ENCODE measurements at places on chromosomes 4 and X.

- no peak for DNase-seq
Observed at GRCh38 chr4:3716631-3717235, 49.5 kb upstream of the ADRA2C start.

DNA sequence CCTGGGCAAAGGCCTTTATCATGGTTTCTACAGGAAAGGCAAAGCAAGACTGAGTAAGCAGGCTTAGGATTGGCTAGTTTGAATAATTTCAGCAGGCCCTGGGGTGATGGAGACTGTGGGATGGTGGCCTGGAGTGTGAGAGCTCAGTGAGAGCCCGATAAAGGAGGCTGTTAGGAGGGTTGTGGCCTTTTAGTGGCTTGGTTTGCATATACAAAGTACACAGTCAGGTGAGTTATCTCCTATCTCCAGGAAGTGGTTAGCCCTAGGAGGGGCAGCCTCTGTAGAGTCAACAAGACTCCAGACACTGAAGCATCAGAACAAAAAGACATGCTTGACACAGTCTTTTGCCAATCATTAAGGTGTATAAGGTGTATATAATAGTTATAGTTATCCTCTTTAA lies 157.2 kb downstream of the CFAP299 start:
- DNase-seq: no peak

DNA sequence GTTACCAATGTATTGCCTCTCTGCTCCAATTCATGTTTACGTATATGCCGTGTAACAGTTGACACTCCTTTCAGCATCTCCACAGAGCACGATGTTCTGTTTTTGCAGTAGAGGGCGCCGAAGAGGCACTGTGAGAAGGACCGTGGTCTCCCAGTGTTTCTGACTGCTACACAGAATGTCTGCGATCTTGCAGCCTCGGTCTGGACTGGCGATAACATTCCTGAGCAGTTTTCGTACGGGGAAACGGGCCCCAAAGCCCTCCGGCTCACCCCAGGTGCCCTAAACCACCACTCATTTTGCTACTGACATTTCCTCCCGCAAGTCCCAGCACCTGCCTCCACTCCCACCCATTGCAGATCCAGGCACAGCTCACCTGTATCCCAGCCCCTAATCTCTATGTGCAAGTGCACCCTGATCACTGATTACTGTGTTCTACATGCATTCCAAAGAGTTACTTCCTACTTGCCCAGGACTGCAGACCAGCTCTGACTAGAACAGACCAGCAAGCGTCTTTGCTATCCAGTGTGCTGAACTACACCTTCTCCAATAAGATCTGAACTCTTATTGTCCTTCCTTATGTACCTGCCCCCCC lies 12.4 kb upstream of the NFXL1 start:
- DNase-seq: peak; percentile 44

- DNase-seq: no peak
Observed at GRCh38 chr4:1328267-1329155, 18.5 kb upstream of the UVSSA start.

DNA sequence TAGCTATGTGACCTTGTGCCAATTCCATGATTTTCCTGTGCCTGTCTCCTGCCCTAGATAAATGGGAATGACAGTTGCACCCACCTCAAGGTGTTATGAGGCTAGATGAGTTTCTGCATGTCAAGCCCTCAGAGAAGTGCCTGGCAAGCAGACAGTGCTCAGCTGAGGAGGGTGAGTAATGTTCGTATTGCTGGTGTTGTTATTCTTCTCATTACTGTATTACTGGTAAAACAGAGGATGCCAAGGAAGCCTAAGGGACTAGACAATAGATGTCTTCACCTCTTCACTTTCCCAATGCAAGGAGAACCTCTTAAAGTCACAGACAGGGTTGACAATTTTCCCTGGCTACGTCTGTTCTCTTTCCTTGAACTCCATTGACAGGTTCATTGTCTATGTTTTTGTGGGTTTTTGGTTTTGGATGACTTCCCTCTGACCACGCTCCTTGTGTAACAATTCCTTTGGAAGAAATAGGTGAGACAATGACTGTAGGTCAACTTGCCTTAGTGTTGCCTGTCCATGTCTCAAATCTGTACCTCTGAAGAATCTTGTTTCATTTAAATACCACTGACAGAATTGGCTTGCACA lies 19.2 kb downstream of the ETDC start:
- no peak for DNase-seq

- no peak for DNase-seq
Observed at GRCh38 chr4:96228463-96228862, 388.6 kb downstream of the PDHA2 start.

GRCh38 chrX:128884430-128884829 lies 638.9 kb downstream of the SMARCA1 start:
- DNase-seq: no peak

DNA sequence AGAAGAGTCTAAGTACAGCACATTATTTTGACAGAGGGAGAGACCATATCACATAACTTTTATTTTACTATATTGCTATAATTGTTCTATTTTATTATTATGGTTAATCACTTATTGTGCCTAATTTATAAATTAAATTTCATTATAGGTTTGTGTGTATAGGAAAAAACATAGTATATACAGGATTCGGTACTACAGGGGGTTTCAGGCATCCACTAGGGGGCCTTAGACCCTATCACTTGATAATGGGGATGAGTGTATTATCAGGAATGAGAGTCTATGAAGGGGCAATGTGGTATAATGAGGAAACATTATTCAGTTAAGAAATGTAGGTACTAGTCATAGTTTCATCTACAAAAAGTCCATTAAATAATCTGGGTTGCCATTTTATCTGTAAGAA lies 833.1 kb downstream of the C4orf33 start:
- DNase-seq: peak; percentile 35

- DNase-seq: no peak
Observed at GRCh38 chr4:37821953-37822605, 4.4 kb upstream of the PGM2 start.

DNA sequence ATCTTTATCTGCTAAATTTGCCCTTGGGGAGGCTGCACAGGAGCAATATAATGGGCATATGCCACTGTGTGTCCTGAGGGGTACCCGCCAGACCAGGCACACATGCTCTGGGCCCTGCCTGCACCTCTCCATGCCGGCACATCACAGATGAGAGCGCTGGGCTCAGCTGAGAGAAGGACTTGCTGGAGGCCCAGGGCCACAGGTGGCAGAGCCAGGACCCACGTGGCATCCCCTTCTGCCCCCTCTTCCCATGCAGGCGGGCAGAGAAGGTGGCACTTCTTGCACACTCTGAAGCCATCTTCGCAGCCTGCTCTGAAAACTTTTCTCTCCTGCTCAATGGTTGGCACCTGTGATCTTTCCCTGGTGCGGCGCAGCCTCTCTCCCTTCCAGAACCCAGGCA lies 20.1 kb downstream of the CPZ start:
- no peak for DNase-seq

- DNase-seq: peak; percentile 21
Observed at GRCh38 chr4:186137196-186137794, 32.8 kb downstream of the FAM149A start.

DNA sequence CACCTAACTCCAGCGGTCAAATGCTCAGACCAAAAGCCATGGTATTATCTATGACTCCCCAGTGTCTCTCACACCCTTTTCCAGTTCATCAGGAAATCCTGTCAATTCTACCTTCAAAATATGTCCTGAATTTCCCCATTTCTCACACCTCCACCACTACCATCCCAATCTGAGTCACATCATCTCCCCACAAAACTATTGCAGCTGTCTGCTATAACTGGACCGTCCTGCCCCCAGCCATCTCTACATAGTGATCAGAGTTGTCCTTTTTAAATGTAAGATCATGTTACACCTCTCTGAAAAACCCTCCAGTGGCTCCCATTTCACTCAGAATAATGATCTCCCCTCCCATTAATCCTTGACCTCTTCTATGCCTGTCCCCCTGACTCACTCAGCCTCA lies 6.8 kb upstream of the ODAPH start:
- no peak for DNase-seq

DNA sequence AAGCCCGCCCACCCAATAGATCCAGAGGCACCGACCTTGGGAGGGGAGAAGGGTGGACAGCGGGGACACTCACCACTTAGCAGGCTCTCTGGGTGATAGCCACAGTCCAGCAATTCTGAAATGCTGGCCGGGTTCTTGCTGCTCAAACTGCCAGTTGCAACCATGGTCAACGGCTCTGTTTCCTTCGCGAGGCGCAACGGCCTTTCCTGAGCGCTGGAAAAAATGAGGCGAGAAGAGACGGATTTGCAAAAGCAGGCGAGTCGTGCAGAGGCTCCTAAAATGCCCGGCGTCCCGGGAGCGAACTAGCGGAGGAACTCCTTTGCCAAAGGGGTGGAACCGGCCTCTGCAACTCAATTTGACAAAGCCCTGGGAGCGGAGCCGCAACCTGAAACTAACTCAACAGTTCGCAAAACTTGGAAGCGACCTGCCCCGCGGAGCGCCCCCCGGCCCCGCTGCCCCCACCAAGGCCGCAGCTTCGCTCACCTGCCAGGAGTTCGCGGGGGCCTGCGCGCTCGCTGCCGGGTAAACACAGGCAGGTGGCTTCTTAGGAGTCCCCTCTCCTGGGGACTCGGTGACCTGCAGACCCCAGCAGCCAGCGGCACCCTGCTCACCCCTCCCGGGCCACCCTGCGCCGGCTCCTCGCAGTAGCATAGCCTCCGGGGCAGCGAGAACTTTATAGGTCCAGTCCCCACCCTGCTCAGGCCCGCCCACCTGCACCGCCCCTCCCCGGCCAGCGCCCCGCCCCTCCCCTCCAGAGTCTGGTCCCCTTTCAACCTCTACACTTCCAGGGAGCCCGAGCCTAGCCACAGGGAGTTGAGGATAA lies at the start of gene DDIT4L:
Gene DDIT4L (minus strand): TSS at position 649 of the 823 bp plus-strand sequence. CDS start 485 bp downstream, at position 164.
- DNase-seq: no peak

DNA sequence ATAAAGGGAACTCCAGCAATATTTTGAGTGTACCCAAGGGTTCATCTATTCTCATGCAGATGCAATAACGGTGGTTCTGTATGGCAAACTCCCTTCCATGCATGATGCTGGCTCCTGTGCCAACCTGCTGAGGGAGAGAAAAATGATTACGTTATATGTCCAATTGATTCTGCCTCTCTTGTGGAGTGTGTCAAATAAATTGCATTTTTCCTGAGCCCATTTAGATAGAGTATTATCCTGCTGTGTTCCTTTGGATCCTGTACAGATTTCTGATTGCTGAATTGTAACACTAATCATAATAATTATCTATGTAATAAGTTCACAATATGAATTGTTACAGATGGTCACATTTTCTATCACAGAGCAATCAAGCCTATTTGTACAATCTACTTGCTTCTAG lies 821.7 kb downstream of the C4orf33 start:
- DNase-seq: no peak

DNA sequence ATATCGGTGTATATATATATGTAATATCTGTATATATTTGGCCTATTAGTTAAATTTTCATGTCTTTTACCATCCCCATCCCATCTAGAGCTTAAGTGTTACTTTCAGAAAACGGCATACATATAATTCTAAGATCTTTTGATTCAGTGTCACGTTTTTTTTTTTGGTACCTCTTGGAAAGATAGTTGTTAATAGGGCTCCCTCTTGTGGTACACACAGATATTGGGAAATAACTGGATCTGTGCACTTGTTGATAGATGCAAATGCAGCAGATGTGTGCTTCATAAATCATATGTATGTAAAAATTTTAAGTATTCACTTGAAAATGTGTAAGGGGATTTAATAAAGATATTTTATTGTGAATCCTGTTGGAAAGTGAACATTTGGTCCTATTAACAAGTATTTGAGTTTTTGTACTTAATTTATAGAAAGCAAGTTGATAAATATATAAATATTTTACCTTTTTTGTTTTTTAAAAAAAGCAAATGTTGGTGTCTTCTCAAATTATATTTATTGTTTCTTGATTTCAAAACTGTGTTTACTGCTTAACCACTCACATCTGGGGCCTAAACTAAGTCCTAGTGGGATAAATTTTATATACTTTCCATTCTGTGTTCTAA lies 74.7 kb downstream of the PAQR3 start:
- peak; percentile 79 for DNase-seq

DNA sequence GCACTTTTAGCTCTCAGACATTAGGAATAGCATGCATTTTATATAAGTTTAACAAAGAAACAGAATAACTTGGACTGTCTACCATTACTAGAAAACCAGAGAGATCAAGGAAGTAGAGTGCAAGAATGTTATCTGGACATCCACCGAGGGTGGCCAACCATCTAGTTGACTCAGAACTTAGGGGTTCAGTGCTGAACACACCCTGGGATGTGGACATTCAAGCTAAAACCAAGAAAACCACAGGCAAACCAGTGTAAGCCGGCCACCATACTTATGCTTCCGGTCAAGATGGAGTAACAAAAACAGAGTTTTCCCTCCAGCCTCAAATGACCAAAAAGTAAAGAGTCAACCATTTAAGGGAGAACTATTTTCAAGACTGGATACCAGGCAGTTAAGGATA lies 181.4 kb upstream of the MXRA5 start:
- no peak for DNase-seq

DNA sequence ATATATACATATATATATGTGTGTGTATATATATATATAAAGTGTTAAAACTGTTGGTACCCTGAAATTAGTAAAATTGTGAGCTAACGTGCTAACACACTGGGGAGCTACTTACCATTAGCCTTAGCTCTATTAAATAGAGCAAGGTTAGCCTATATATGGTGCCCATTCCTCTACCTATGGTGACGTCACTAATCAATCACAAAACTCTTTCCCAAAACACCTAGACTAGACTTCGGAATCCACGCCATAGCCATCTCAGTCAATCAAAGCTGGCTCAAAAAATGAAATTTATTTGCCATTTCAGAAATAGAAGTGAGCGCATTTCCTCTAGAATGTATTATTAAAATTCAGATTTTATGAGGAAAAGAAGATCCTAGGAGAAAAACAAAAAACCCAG lies 229.0 kb upstream of the TENM3 start:
- no peak for DNase-seq

DNA sequence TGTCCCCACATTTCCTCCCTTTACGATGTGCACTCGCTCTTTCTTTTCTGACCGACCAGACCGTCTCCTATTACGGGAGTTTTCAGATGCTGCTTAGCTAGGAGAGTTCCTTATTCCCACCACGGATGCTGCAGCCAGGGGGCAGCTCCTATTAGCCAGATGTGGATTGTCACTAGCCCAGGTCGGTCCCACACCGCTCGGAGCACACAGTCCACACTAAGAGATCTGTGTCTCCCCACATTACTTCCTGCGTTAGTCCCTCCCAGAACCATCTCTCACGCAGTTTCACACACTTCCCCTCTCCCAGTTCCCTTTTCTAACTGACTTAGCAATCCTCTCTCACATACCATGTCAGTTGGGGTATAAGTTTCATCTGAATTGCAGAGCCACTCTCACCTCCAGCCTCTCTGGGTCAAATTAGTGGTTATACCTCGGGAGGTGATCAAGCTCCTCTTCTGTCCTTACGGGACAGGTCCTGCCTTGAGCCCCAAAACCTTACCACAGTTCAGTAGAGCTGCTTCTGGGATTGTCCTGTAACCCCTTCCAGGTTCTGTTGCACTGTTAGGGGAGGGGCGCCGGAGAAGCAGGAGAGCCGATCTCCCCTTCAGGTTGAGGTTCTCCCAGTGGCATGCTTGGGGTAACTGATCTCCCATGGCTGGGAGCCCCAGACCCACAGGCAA lies 28.2 kb downstream of the SULT1E1 start:
- peak; percentile 67 for DNase-seq

GRCh38 chr4:33323393-33323792 lies 2603.2 kb downstream of the PCDH7 start:
- no peak for DNase-seq

- no peak for DNase-seq
Observed at GRCh38 chr4:102764901-102765300, 4.1 kb upstream of the MANBA start.

- peak; percentile 27 for DNase-seq
Observed at GRCh38 chrX:72620550-72621145, 48.0 kb upstream of the HDAC8 start.

- DNase-seq: peak; percentile 82
Observed at GRCh38 chrX:1453951-1454785, 1.5 kb upstream of the ASMTL start.

- no peak for DNase-seq
Observed at GRCh38 chrX:53616946-53617345, 69.6 kb downstream of the HUWE1 start.
